ENCODE measurements at places on chromosomes 7 and 10.
A peak's percentile ranks its signal among the peaks of the same experiment; 100 is the strongest.

DNA sequence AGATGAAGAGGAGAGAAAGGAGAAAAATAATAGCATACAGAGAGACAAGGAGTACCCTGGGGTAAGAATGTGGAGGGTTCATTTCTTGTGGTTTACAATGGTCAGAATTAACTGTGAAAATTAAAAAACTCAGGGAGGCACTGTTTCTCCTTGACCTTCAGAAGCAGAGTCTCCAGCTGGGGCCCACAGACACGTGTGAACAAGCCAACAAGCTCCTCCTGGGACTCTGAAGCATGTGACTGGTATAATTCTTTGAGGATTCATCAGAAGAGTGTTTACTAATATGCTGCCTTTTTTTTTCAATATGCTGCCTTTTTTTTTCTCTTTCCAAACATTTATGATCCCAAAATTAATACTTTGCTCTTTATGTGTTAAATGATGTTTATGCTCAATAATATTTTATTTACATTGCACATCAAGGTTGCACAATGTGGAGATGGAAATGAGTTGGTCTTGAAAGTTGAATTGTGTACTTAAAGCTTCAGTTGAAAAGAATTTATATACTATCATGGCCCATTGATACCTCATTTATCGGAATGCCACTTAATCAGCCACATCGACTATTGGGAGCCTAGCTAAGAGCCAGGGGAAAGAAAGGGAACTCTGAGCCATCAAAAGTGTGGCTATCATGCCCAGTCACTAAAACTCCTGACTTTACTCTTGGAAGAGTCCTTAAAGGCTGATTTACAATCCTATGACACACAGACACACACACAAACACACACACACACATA lies 134.7 kb upstream of the RHOBTB1 start:
- no peak for DNase-seq

- no peak for DNase-seq
Observed at GRCh38 chr10:98460837-98461499, 14.2 kb upstream of the HPS1 start.

DNA sequence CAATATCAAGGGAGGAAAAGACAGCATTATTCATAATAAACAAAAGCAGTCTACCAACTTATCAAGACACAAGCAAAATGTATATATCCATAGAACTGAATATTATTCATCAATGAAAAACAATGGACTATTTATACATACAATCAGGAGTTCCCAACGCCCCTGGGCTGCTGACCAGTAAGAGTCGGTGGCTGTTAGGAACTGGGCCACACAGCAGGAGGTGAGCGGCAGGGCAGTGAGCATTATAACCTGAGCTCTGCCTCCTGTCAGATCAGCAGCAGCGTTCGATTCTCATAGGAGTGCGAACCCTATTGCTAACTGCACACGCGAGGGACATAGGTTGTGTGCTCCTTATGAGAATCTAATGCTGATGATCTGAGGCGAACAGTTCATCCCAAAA lies 71.7 kb upstream of the GPR22 start:
- DNase-seq = no peak

DNA sequence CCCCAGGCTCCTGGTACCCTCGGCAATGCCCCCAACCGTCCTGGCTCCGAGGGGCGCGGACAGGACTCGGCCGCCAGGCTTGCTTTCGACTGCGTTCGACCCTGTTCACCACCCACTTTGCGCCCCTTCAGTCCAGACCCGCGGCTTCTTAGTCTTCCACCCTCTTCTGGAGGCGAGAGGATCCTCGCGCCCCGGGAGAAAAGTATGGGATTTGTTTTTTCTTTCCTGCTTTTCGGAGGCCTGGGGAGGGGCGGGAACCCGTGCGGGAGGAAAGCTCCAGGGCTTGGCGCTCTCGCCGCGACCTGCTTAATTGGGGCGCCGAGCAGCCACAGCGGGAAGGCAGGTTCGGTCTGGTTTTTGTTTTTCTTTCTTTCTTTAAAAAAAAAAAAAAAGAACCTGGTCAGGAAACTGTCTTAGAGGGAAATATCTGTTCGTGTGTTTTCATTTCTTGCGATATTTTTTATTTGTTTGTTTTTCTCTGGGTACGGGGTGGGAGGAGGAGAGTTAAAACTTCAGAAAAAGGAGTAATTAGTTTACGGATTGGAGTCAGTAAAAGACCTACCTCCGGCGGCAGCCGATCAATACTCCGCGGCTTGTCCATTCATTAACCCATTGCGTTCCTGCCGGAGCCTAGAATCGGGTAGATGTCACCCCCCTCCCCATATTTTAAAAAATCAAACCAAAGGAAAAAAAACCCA lies 1.6 kb downstream of the EMX2 start:
- no peak for DNase-seq

DNA sequence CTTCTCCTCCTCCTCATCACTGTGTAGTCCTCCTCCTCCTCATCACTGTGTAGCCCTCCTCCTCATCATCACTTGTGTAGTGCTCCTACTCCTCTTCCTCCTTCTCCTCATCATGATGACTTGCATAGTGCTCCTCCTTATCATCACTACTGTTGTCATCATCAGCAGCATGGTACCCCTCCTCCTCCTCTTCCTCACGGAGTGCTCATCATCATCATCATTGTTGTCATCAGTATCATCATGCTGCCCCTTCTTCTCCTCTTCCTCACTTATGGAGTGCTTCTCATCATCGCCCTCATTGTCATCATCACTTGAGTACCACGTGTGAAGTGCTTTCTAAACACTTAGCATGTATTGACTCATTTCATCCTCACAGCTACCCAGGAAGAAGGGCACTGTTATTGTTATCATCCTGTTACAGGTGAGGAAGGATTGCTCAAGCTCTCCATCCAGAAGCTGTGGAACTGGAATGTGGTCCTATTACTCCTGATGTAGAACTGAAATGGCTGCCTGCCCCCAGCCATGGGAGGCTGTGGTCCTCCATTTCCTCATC lies 122.8 kb upstream of the SHH start:
- no peak for DNase-seq

- no peak for DNase-seq
Observed at GRCh38 chr10:100522107-100522801, 2.6 kb upstream of the SEC31B start.

- peak; percentile 23 for DNase-seq
Observed at GRCh38 chr10:102785818-102786217, 42.1 kb downstream of the WBP1L start.

DNA sequence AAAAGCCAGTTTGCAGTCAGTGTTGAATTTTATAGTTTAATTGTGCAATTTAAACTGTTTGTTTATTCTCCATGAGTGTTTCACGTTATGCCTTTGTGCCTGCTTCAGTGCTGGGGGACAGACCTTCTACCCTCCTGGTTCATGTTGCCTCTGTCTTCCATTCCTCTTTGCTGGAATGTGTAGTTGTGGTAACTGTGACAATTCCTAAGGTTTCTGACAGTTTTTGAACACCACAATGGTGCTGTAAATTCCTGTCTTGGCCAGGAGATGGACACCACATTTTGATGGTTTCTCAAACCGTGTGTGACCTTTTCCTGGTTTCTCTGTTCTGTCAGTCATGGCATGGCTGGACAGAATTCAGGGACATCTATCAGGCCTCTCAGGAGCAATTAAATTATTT lies 201.7 kb downstream of the BICC1 start:
- no peak for DNase-seq

GRCh38 chr7:150980663-150981062 lies 2.5 kb upstream of the KCNH2 start:
- DNase-seq = no peak

GRCh38 chr10:79416578-79417255 lies 28.7 kb downstream of the ZCCHC24 start:
- DNase-seq = no peak

DNA sequence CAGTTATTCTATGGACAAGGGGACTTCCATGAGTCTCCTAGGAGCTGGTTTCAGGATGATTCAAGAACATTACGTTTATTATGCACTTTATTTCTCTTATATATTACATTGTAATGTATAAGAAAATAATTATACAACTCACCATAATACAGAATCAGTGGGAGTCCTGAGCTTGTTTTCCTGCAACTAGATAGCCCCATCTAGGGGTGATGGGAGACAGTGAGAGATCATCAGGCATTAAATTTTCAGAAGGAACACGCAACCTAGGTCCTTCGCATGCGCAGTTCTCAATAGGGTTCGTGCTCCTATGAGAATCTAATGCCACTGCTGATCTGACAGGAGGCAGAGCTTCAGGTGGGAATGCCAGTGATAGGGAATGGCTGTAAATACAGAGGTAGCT lies 137.9 kb downstream of the ANKRD30A start:
- DNase-seq = no peak

- no peak for DNase-seq
Observed at GRCh38 chr10:35895331-35895730, 253.2 kb upstream of the FZD8 start.

DNA sequence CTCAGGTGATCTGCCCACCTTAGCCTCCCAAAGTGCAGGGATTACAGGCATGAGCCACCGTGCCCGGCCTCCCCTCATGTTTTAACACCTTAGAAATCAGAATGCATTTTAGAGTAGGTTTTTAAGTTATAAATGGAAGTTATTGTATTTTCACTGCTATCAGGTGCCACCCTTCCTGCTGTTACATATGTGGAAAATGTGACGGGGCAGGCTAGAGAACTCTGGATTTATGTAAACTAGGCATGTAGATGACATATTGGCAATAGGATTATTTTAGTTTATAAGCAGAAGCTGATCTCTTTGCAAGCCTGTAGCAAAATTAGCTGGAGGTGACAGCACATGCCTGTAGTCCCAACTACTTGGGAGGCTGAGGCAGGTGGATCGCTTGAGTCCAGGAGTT lies 2.1 kb downstream of the CASP2 start:
- DNase-seq = no peak

DNA sequence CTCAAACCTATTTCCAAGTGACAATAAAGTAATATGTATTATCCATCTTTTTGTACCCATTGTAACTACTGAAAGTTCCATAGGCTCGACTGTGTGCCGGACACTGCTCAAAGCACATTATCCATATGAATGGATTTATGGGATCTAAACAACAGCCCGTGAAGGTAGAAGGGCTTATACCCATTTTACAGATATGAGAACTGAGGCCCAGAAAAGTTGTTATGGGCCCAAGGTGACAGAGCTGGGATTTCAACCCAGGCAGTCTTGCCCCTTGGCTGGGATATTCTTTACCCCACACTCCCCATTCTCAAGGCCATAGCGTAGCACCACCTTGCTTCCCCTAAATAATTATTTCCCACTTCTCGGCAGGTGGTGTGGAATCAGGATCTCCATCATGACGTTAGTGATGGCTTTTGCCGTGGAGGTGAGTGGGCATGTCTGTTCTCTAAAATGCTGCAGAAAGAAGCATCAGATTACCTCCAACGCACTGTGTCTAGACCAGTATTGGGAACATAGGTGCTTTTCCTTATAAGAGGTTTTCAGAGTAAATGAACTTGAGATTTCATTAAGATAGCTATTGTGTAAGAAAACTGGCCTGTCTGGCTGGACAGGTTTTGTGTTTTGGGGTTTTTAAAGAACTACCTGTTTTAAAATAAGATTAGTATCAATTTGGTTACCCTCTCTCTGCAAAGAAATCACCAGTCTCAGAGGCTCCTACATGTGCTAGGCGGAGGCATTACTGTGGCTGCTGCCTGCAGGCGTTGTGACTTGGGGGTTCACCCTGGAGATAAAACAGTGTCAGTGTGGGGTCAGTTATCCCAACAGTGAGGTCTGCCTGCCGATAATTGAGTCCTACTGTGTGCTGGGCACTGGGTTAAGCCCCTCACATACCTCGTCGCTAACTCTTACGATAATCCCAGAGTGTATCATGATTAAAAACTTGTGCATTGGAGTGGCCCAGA lies 85.1 kb upstream of the SDK1 start:
- no peak for DNase-seq

GRCh38 chr7:30464231-30464671 lies 14.3 kb downstream of the NOD1 start:
- DNase-seq = no peak

DNA sequence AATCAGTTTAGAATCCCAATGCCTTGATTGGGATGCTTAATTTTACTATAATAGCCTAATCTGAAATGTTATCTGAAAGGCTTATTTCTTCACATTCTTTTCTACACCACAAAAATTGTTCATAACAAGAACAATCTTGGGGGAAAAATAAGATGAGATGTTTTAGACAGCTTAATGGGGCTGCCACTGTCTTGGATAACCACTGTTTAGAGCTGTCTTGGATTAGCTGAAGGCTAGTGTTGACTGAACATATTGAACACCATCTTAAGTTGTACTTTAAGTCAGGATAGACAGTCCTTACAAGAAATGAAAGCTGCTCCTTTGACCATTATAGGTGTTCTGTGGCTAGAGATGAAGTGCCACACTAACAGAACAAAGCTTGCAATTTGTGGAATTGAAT lies 501.3 kb downstream of the GFRA1 start:
- DNase-seq = no peak

DNA sequence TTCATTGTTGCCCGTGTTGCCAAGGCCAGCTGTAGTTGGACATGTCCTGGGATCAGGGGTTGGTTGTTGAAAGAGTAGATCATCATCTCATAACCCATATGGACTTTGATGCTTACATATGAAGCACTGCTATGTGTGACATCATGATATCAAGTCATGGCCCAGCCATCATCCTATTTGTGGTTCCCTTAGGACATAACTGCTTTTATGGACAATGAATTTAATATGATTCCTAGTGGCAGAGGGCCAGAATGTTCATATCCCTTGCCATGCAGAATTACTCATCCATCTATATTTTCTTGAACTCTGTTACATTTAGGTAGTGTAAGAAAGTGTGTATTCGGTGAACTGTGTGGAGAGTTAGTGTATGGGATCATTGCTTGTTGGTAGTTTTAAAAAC lies 343.9 kb upstream of the LRGUK start:
- no peak for DNase-seq

- no peak for DNase-seq
Observed at GRCh38 chr7:6709808-6710207, 3.1 kb upstream of the ZNF12 start.

GRCh38 chr10:27433976-27434375 lies 70.1 kb upstream of the RAB18 start:
- DNase-seq = no peak

GRCh38 chr10:66940965-66941364 lies 15.1 kb downstream of the LRRTM3 start:
- no peak for DNase-seq

- no peak for DNase-seq
Observed at GRCh38 chr10:118725886-118726500, 28.8 kb downstream of the CACUL1 start.

- no peak for DNase-seq
Observed at GRCh38 chr7:22632674-22633073, 94.3 kb upstream of the IL6 start.

- DNase-seq = no peak
Observed at GRCh38 chr7:44736896-44737295, 11.8 kb upstream of the ZMIZ2 start.

DNA sequence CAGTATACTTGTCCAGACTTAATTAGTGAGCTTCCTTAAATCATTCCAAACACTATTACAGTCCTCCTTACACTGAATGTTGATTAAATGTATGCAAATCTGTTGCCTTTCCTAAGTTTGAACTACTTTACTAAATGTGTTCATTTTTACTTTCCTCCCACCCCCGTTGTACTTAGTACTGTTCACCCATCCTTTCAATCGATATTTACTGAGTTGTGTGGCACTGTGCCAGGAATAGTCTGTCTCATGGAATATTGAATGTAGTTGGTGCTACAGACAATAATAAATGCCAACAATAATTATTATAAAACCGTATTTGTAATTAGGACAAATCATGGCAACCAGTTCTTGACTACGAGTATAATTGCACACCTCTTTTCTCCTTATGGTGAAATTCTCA lies 335.7 kb downstream of the GPR37 start:
- DNase-seq = no peak

- no peak for DNase-seq
Observed at GRCh38 chr10:91350651-91351081, 59.5 kb upstream of the HECTD2 start.

Data from CD4-positive, alpha-beta T cell treated with Interleukin-12 subunit alpha and Interleukin-12 subunit beta, for 1 hour (primary cell).